ENCODE measurements at places on chromosomes 6 and 20. TPM values are rescaled to one million over a fixed set of nuclear protein-coding genes. Genes with fewer than 3 reads are reported as not detected.

ZBTB46 gene
- total RNA-seq: 0.17 TPM

C4B gene
- 3.3 TPM for total RNA-seq

- no peaks in the 10 kb centered on the region for H3K4me1 ChIP-seq
- no peak for DNase-seq
- H3K27ac ChIP-seq: no peak overlapping the region
- H3K27me3 ChIP-seq: no peaks in the 10 kb centered on the region
- no peak overlapping the region for H3K4me3 ChIP-seq
Observed at GRCh38 chr6:84860509-84860908, 96.1 kb upstream of the TBX18 start.

GRCh38 chr6:3367630-3368029, 89.2 kb downstream of the SLC22A23 start:
- peaks cover 25% of the 10 kb centered on the region for H3K4me1 ChIP-seq
- no peaks in the 10 kb centered on the region for H3K27me3 ChIP-seq
- no peaks in the 10 kb centered on the region for H3K36me3 ChIP-seq
- H3K4me3 ChIP-seq: no peak overlapping the region

SLC17A4 gene
- not detected for total RNA-seq

GRCh38 chr20:20206788-20207187, 154.5 kb downstream of the CFAP61 start:
- no peak for DNase-seq
- H3K4me1 ChIP-seq: no peaks in the 10 kb centered on the region
- H3K36me3 ChIP-seq: no peaks in the 10 kb centered on the region
- peaks cover 11% of the 10 kb centered on the region for H3K27me3 ChIP-seq
- no peak overlapping the region for H3K27ac ChIP-seq
- H3K4me3 ChIP-seq: no peak overlapping the region

PRR18 gene
- total RNA-seq: not detected

ANKRD66 gene
- total RNA-seq: not detected

DNA sequence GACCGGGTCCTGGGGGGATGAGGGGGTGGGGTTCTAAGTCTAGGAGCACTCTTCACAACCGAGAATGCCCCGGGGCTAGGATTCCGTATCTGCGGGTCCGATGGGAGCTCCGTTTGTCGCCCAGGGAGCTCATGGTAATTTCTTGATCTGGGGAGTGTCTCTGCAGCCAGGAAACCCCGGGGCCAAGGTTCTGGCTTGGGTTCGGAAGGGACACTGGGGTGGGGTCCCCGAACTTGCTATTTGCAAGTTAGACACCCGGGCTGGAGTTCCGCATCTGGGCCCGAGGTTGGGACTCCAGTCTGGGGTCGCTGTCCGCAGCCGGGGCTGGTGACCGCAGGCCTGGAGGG, 397 bp downstream of the PEDS1 start:
- H3K27ac ChIP-seq: peak overlapping the region; percentile 84
- H3K4me1 ChIP-seq: peaks cover 44% of the 10 kb centered on the region
- H3K4me3 ChIP-seq: peak overlapping the region; percentile 75
- H3K27me3 ChIP-seq: no peaks in the 10 kb centered on the region

MOG gene
- total RNA-seq: not detected

DNA sequence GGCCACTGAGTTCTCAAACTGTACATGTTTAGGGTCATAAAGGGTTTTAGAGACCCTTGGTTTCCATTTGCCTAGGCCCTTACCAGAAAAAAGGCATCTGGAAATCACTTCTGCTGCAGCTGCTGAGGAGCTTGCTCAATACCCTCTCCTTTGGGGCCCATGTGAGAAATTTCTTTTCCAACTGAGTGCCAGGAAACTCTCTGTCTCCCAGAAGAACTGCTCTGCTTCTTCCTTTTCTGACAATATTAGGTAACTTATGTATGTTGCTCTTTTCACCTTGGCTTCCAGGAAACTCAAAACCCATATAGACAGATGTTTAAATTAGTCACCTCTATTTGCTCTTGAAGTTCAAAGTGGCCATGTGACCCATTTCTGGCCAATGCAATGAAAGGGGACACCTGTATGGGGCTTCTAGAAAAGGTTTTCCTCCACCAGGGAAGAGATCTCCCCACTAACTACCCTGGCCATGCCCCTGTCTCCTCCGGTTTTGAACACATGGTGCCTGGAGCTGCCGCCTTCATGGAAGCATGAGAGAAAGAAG, 121.6 kb downstream of the PREX1 start:
- H3K4me1 ChIP-seq: peaks cover 14% of the 10 kb centered on the region
- DNase-seq: no peak
- peaks cover 3% of the 10 kb centered on the region for H3K36me3 ChIP-seq
- no peaks in the 10 kb centered on the region for H3K27me3 ChIP-seq

SPDEF gene
- 0.35 TPM for total RNA-seq

DNA sequence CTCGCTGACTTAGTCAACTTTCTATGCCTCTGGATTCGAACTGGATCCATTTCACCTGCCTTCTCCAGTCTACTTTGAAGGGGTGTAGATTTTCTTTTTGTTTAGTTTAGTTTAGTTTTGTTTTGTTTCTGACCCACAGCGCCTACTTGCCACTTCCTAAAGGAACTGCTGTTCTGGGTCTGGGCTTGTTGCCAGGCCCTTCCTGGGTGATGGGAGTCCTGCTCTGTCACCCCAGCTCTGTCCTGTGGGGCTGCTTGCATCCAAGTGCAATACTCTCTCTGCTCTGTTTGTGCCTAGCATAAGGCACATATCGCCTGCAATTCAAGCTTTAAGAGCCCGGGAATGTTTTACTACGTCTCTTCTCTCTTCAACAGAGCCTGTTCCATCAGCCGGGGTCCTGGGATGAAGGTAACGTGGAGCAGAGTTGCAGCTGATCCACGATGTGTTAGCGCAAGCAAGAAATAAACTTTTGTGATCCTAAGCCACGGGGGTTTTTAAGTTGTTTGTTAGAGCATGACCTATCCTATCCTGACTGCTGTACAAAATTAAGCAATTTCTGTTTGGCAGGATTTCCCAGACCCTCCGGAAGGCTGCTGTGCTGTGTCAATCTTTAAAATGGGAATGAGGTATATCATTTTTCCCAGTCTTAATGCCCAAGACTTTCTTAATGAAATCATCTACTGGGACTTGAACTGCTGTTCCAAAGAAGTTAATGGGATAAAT, 30.9 kb upstream of the TAGAP start:
- H3K4me3 ChIP-seq: no peak overlapping the region
- no peak overlapping the region for H3K27ac ChIP-seq
- no peaks in the 10 kb centered on the region for H3K27me3 ChIP-seq
- DNase-seq: no peak
- no peaks in the 10 kb centered on the region for H3K36me3 ChIP-seq
- peaks cover 51% of the 10 kb centered on the region for H3K4me1 ChIP-seq

DNA sequence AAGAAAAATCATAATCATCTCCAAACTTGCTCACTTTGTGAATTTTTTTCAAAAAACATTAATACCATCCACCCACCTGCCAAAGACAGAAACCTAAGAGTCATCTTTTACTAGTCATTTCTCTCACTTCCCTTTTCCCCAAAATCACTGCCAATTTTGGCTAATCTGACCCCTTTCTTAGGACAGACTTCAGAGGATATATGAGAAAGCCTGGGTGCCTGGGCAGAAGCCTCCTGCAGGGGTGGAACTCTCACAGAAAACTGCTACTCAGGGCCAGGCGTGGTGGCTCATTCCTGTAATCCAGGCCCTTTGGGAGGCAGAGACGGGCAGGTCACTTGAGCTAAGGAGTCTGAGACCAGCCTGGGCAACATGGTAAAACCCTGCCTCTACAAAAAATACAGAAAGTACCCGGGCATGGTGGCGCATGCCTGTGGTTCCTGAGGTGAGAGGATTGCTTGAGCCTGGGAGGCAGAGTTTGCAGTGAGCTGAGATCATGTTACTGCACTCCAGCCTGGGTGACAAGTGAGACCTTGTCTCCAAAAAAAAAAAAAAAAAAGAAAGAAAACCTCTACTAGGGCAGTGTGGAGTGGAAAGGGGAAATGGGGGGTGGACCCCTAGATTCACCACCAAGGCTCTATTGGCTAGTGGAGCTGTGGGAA, 3.8 kb downstream of the DEK start:
- H3K36me3 ChIP-seq: peaks cover 64% of the 10 kb centered on the region
- H3K27ac ChIP-seq: peak overlapping the region; percentile 6
- peak overlapping the region; percentile 2 for H3K4me3 ChIP-seq
- peaks cover 50% of the 10 kb centered on the region for H3K4me1 ChIP-seq

Measured in activated naive CD4-positive, alpha-beta T cell treated with anti-CD3 and anti-CD28 coated beads for 36 hours (primary cell).